ENCODE measurements at places on chromosomes 6 and 20.

- no peak for DNase-seq
These were observed 121.6 kb downstream of the QRSL1 start for GRCh38 chr6:106750946-106751345.

DNA sequence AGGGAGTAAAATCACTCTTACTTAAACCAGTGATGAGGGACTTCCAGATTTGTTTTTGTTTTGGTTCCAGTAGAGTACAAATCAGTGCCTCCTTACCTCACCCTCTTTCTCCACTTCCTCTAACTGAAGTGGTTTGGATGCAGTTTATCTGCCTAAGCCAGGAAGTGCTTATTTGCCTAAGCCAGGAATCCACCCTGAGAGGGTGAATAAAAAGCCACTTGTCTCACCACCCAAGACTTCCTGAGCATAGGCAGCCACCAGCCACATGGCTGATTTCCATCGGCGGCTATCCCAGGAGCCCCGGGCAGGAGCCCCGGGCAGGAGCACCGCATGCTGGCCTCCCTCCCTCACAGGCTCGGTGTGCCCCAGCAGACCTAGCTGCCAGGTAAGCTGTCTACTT lies 12.0 kb downstream of the LRP11 start:
- DNase-seq: peak; percentile 60

DNA sequence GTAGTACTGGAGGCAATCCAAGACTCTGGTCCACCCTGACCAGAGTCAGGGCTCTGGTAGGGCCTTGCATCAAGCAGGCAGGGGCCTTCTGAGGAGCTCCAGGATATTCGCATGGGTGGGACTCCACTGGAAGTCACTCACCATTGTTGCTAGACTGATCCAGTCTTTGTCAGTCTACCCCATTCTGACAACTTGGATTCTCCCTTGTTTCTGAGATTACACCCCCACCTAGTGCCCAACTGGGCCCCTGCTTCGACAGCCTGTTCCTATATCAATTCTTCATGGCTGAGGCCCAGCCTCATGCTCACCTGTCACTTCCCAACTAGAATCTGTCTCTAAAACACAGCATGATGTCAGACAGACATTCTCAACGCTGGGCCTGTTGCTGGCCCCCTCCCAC lies 5.2 kb downstream of the SLC35D3 start:
- DNase-seq: no peak

DNA sequence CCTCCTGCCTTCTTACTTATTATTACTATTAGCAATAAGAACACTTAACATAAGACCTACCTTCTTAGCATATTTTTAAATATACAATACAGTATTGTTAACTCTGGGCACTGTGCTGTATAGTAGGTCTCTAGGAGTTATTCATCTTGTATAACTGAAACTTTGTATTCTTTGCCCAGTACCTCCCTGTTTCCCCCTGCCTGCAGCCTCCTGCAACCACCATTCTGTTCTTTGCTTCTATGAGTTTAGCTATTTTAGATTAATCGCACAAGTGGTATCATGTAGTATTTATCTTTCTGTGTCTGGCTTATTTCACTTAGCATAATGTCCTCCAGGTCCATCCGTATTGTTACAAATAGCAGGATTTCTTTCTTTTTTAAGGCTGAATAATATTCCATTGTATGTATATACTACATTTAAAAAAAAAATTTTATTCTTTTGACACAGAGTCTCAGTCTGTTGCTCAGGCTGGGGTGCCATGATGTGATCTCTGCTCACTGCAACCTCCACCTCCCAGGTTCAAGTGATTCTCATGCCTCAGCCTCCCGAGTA lies 4.4 kb downstream of the C6orf89 start:
- no peak for DNase-seq

DNA sequence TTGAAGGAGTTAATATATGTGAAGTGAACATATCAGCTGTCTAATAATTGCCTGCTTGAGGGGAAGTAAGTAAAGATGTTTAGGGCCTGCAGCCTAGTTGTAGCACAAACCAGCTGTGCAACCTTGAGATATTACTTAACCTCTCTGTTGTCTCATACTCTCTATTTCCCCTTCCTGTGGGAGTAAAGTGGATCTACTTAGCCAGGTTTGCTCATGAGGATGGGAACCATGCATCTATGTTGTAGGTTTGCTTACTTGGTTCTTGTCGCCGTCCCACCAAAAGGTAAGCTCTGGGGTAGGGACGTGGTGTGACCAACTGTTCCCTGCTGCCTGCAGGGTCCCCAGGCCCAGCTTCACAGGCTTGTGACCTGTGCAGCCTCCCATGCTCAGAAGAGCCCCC lies 362.7 kb upstream of the SULF2 start:
- DNase-seq: no peak

- no peak for DNase-seq
These were observed 26.8 kb downstream of the ZNF451 start for GRCh38 chr6:57116776-57117175.

- no peak for DNase-seq
These were observed 41.0 kb upstream of the NFATC2 start for GRCh38 chr20:51583499-51583898.

GRCh38 chr20:63530788-63531160 lies 6.4 kb downstream of the PTK6 start:
- DNase-seq: no peak

- peak; percentile 44 for DNase-seq
These were observed 31.2 kb downstream of the RREB1 start for GRCh38 chr6:7138921-7139358.

DNA sequence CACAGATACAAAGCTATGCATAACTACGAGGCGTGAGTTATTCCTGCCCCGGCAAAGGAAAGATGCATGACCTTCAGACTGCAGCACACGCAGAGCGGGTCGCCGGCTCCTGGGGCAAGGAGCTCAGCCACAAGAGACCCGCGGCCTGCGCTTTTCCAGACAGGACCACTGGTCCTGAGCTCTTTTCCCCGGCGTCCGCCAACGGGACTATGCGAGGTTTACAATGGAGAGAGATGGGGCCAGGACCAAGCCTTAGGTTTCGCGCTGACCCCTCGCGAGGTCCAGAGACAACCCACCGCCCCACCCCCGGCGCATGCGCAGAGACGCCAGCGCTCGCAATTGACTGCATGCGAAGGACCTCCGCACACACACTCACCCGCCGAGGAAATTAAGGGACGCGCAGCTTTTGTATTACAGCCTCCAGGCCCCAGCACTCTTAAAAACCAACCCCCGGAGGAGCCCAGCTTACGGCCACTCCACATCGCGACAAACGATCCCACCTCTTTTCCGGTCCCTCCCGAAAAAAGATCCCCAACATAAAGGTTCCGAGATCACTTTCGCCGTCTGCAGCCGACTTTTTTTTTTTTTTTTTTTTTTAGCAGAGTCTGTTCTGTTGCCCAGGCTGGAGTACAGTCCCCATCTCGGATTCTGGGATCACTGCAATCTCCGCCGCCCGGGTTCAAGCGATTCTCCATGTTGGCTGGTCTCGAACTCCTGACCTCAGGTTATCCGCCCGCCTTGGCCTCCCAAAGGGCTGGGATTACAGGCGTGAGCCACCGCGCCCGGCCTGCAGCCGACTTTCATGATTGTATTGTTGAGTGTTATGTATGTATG lies at the start of gene COQ3:
Gene COQ3, minus strand, starts transcription at position 498 of the 834 bp plus-strand sequence. Its CDS starts 16 bp downstream, at position 482.
- DNase-seq: peak; percentile 68

- peak; percentile 57 for DNase-seq
These were observed 123.7 kb upstream of the BTN3A2 start for GRCh38 chr6:26241033-26241895.

DNA sequence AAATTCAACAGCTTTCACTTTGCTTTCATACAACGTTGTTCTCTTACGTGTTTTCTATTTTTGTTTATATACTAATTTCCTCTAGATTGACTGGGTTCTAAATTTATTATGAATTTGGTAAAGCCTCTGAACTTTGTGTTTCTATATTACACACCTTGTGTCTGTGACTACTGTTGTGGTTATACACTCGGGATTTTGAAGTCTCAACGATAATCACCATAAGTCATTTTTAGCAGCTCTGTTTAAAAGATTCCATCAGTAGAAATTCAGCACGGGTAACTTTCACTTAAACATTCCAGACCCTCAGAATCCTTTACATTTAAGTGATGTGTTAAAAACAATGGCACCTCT lies 31.8 kb upstream of the HBS1L start:
- DNase-seq: no peak

GRCh38 chr6:53585208-53585900 lies 40.5 kb upstream of the GCLC start:
- DNase-seq: no peak

DNA sequence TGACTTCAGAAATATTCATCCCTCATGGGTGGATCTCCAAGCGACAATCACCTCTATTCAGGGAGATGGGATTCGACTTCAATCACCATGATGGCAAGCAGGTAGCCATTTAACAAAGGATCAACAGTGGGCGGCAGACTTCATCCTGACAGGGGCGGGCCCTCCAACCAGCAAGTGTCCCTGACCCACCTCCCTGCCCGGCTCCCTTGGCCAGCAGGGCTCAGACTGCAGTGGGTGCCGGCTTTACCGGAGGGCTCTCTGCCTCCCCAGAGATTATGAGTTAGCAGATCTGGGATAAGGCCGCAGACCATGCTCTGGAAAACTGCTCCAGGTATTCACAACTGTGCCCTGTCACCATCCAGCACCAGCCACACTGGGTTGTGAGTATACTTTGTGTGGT lies 39.4 kb downstream of the PPP1R3G start:
- DNase-seq: no peak

DNA sequence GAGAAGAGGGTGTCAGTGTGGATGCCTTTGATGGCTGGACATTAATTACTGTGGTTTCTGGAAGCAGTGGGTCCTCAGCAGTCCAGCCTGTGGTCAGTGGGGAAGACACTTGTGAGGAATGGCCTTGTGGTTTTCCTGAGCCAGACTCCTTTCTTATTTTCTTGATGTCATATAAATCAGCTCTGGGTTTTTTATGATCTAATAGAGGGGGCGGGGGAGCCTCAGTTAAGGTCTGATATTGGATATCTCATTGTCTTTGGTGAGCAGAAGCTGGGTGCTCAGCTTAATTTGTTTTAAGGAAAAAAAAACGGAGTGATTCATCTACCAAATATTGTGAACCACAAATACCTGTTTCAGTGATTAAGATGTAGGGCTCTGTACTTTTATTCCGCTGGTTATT lies 62.1 kb downstream of the OTOR start:
- no peak for DNase-seq

GRCh38 chr20:37251825-37252477 lies 9.7 kb downstream of the GHRH start:
- DNase-seq: no peak

GRCh38 chr6:35553315-35553714 lies 40.6 kb upstream of the TULP1 start:
- DNase-seq: no peak

GRCh38 chr20:62227591-62227976 lies 7.5 kb upstream of the HRH3 start:
- DNase-seq: no peak

GRCh38 chr6:150877928-150878327 lies 12.4 kb downstream of the MTHFD1L start:
- no peak for DNase-seq

DNA sequence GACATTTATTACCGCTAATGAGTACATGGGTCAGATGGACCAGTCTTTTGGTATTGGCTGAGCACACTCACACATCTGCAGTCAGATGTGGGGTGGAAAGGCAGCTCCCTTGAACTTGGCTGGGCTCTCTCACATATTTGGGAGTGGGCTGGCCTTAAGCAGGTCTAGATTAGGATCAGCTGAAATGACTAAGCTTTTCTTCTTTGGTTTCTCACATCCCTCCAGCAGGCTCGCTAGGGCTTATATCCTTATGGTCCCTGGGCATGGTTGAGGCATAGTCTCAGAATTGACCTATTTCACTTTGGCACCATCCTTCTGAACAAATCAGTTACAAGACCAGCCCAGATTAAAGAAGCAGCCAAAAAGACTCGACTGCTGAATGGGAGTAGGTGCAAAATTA lies 14.4 kb upstream of the PLCB1 start:
- DNase-seq: no peak

DNA sequence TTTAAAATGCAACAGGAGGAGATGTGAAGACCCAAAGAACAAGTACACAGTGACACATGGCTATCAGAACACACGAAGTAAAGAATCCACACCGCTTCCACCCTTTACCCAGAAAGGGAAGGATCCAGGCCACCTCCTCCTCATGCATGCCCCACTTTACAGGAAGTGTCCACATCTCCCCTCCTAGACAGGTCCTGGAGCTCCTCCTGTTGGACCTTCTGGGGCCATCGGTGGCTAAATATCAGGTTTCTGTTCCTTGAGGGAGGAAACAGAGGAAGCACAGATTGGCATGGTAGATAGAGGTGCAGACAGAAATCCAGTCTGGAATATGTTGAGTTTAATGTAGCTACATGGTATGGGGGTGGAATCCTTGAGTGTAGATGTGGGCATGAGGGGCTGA lies 10.9 kb downstream of the NINL start:
- DNase-seq: no peak

DNA sequence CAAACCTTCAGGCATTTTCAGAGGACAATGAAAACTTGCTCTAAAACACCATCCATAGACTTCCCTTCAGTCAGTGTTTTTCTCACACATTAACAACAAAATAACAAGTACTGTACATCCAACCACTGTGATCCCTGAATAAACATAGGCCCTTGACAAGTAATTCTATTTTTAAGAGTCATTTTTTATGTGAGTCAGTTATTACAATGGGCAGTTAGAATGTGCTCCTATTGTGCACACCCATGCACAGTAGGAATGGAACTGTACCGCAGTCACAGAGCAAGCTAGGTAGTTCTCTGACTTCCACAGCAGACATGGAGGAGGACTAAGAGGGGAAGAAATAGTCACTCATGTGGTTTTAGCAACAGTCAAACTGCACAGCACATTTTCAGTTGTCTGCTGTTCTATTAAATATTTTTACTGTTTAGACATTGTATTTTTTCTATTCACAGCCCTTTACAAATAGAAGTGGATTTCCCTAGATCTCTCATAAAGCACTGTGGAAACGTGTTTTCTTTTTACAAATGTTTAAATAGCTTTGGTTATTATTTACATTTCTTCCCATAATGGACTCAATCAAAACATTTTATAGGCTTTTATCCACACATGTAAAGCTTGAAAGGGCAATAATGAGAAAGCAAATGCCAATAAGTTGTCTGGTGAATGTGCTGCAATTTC lies 100.4 kb downstream of the JAG1 start:
- DNase-seq: no peak

- no peak for DNase-seq
These were observed 66.6 kb upstream of the ADGRF4 start for GRCh38 chr6:47631797-47632196.

Measured in naive B cell (primary cell).